ENCODE measurements at places on chromosomes 6 and 20.
A peak's percentile ranks its signal among the peaks of the same experiment; 100 is the strongest.

GRCh38 chr6:157126183-157127098 is 196.9 kb downstream of the TMEM242 start:
- DNase-seq = no peak

DNA sequence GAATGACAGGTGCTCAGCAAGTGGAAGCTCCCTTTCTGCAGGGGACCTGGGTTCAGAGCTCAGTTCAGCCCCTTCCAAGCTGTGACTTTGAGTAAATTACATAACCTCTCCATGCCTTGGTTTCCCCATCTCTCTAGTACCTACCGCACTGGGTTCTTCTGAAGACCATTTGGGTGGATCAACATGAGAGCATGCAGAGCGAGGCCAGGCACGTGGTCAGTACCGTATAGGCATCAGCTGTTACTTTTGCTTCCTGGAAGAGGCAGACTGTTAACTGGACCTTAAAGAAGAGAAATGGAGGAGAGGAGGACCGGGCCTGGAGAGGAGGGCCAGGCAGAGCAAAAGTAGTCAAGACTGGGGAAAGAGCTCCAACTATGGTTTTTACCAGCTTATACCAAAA is 1.7 kb upstream of the MYLK2 start:
- DNase-seq = no peak

- DNase-seq = no peak
These were observed 12.8 kb downstream of the SNX14 start for GRCh38 chr6:85580878-85581267.

- DNase-seq = no peak
These were observed 65.7 kb downstream of the PSMG4 start for GRCh38 chr6:3324262-3324942.

DNA sequence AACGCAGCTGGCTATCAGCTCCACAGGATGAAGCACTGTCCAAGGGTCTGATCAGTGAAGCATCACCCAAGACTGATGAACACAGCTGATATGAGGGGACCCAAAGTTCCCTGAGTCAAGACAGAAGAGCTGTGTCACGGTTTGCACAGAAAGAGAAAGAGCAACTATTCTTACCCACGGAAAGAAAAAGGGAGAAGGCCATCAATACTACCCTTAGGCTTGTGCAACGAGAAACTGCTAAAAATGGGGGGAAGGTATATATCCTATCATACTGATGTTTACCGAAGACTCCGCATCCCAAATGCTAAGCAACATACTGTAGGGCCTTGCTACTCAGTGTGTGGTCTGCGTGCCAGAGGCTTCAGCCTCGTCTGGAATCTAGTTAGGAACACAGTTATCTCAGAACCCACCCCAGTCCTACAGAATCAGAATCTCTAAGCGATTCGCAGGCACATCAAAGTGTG is 665 bp downstream of the FASTKD5 start:
- DNase-seq = no peak

GRCh38 chr20:10910535-10911178 is 236.9 kb upstream of the JAG1 start:
- DNase-seq = no peak

- no peak for DNase-seq
These were observed 275.9 kb downstream of the RNF144B start for GRCh38 chr6:18663011-18663410.

DNA sequence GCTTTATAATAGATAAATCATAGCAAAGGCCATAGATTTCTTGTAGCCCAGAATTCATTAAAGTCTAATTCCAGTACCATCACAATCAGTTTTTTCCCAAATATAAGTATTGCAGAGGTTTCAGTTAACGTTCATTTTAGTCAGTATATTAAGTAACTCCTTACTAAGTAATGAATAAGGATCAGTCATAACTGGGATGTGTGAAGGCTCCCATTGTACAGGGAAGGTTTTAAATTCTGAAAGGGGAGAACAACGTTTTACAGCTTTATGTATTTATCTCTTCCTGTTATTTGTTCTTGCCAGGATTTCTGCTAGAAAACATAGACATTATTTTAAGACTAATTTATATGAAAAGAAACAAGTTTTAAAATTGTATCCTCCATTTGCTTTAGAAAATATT is 215.5 kb upstream of the LAMP5 start:
- DNase-seq = no peak

DNA sequence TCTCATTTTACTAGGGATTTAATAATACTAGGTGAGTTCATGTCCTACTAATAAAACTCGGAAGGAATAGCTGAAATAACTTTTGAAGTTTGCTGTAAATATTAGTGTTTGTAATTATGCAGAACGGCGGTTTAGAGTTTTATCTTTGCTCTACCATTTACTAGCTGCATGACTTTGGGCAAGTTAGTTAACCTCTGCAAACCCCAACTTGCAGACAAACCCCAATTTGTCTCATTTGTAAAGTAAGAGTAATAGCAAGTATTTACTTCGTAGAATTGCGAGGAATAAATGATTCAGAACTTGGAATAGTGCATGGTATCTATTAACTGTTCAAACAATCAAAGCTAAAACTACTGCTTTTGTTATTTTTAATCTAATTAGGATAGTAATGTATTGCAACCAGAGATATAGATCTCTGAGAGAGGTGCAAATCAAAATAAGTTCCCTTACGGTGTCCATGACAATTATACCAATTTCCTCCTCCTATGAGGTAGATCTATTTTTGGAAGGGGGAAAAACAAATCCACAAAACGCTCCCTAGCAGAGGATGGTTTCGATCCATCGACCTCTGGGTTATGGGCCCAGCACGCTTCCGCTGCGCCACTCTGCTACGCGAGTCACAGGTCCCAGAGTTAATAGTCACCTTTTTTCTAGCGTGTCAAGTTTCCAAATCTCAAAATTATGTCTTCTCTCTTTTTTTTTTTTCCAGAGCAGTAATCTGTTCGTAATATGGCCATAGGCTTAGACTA is 35.1 kb upstream of the BTN3A2 start:
- peak; percentile 28 for DNase-seq

GRCh38 chr20:20501128-20501527 is 133.2 kb downstream of the INSM1 start:
- DNase-seq = no peak

DNA sequence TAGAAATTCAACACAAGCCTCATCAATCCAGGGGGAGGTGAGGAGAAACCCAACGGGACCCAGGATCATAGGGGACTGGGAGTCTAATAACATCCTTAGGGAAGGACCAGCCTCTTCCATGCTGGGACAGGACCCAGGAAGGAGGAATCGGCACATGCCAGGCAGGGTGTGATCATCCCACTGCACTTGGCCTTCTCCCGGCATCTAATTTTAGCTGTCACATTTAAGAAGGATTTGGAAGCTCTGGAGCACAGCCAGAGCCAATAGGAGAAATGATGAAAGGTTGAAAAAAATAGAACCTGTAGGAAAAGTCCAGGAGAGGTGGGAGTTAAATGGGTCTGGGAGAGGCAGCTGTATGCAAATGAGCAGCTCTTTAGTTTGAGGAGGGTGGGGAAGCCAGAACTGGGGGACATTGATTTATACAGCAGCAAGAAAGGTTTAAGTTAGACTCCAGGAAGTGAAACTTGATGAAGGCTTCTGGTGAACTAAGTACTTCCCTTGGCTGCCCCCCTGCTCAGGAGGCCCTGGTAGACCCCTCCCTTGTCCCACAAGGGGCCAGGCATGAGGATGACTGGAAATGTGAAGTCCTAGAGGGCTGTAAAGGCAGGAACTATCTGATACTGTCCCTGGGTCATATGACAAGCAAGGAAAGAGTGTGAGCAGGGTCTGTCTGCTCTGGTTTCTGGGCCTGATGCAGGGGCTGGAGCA is 260.3 kb downstream of the LRFN2 start:
- no peak for DNase-seq

DNA sequence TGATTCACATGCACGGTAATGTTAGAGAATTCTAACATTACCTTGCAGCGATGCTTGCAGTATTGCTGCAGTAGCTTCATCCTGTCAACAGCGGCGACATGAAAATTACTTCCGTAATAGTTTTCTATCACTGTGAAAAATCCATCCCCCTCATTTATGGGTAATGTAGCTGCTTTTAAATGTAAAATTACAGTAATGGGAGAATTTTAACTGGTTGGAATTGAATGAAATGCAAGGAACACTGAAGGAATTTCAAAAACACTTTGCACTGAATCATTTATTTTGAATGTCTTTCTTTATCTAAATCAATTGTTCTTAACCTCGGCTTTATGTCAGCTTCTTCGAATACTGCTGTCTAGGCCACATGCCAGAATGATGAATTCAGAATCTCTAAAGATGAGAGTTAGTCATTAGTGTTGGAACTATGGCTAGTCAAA is 102.4 kb upstream of the HIVEP1 start:
- no peak for DNase-seq

- no peak for DNase-seq
These were observed 110.3 kb downstream of the TOX2 start for GRCh38 chr20:44024820-44025580.

GRCh38 chr20:11734431-11734830 is 183.3 kb upstream of the BTBD3 start:
- no peak for DNase-seq

GRCh38 chr6:112298816-112299281 is 44.5 kb upstream of the LAMA4 start:
- no peak for DNase-seq
